ENCODE measurements at places on chromosomes 6 and 20. TPM values are rescaled to one million over a fixed set of nuclear protein-coding genes. Genes with fewer than 3 reads are reported as not detected.
A peak's percentile ranks its signal among the peaks of the same experiment; 100 is the strongest.

HSP90AB1 gene
- total RNA-seq, result 732 TPM

F13A1 gene
- not detected for total RNA-seq

ZNF341 gene
- 2.3 TPM for total RNA-seq

KCNQ5 gene
- 10.8 TPM for total RNA-seq

NRN1 gene
- total RNA-seq, result 78.5 TPM

TSBP1 gene
- not detected for total RNA-seq

TPD52L2 gene
- 198 TPM for total RNA-seq

HLA-DQA1 gene
- not detected for total RNA-seq

BPIFB4 gene
- total RNA-seq, result not detected

GRM1 gene
- not detected for total RNA-seq

DNA sequence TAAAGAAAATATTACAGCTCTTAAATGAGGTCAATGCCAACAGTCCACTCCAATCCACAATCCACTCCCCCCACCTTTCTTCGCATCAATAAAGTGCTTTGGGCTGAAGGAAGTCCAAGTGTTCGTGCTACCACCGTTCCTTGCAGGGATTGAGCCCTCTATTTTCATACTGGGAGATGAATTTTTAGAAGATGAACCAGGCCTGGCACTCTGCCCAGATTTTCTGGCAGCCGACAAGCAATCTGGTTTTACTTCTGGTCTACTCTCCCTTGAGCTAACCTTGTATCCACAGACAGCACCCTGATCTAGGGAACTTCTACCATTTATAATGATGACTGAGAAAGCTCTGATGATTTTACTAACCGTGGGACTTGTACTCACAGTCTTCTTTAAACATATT, 72.3 kb downstream of the BTBD9 start:
- peak; percentile 87 for DNase-seq

GRCh38 chr6:74658391-74658790, 547.5 kb downstream of the COL12A1 start:
- DNase-seq, result peak; percentile 41

DNA sequence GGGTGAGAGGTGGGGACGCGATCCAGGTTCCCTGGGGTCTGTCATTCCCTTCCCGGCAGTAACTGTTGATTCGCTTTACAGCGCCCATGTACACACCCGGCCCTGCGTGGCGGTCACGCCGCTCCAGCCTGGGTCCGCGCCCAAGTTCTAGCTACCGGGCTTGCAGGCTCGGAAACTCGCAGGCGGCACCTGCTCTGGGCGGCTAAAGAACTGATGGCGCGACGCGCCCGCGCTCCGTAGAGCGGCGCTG, 1.4 kb upstream of the POU3F2 start:
- DNase-seq, result peak; percentile 63

DNA sequence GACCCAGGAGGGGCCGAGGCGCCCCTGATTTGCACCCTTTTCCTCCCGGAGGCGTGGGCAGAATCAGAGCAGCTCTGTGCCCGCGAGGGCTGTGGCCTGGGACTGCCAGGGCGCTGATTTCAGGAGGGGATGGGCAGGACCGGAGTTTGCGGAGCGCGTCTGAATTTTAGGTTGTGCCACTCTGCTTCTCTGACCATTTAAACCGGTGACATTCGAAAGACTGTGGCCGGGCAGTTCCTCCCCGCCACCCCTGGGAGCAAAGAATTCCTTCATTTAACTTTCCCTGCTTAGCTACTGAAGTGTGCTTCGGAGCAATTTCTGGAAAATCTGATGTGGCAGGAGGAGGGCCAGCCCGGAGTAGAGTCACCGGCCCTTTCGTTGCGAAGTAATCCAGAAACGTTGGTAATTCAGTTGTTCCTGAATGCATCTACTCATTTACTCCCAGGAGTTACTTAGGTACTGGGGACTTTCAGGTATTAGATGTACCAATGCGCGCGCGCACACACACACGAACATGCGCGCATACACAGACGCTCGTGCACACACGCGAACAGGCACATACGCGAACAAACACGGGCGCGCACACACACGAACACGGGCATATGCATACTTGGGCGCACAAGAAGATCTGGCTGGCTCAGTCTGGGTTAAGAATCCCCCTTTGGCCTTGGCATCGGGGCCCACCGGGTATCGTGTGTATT, 568 bp downstream of the CCDC170 start:
- peak; percentile 77 for DNase-seq

DNA sequence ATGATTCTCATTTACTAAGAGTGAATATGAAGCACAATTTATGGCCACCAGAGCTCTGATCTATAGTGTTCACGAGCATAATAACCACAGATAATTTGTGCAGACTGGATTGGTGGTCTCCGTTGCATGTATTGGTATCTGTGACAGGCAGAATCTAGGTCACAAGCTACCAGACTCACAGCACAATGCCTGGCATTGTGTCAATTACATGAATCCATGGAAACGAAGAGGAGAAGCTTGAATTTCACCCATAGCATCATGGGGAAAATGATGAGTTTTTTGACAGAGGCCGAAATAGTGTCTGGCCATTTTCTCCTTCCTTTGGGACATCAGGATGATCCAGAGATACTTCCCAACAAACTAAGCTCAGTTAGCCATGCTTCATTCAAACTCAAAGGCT, 52.3 kb upstream of the TMEM170B start:
- DNase-seq, result no peak

DNA sequence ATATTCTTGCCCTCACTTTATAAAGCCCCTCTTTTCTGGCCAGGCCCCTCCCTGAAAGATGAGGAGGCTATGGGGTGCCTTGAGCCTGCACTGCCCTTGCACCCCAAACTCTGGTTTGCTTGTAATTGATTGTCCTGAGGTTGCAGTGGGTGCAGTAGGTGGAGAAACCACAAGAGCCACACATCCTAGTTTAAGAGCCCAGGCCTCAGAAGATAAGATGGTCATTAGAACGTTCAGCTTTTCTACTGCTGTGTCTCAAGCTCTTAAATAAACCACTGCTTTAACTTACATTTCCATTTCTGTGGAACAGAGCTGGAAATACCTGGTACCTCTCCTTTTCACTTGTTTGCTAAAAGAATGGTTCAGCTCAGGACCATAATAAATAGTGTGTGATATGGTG, 9.0 kb downstream of the MRAP2 start:
- DNase-seq, result no peak

GRCh38 chr6:75600768-75601167, 912 bp upstream of the SENP6 start:
- peak; percentile 29 for DNase-seq

DNA sequence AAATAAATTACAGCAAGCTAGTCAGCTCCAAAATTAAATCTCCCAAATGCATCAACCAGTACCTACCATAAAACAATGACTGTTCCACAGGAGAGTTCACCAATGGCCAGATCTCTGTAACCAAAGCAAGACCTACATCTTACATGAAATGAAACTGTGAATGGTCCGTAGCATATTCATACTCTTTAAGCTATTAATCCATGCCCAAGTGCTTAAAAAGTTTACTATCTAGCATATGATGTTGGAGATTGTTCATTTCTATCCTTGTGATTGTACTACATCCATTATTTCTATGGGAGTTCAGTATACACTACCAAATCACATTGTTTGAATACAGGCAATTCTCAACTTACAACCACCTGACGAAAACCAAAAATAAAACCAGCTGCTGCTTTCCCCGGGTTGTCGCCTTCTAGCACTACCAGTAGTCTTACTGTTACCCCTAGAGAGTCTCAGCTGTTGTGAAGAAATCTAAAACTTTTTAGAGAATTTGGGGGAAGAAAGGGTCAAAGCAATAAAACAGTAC, 38.0 kb downstream of the HIVEP2 start:
- DNase-seq, result no peak

DNA sequence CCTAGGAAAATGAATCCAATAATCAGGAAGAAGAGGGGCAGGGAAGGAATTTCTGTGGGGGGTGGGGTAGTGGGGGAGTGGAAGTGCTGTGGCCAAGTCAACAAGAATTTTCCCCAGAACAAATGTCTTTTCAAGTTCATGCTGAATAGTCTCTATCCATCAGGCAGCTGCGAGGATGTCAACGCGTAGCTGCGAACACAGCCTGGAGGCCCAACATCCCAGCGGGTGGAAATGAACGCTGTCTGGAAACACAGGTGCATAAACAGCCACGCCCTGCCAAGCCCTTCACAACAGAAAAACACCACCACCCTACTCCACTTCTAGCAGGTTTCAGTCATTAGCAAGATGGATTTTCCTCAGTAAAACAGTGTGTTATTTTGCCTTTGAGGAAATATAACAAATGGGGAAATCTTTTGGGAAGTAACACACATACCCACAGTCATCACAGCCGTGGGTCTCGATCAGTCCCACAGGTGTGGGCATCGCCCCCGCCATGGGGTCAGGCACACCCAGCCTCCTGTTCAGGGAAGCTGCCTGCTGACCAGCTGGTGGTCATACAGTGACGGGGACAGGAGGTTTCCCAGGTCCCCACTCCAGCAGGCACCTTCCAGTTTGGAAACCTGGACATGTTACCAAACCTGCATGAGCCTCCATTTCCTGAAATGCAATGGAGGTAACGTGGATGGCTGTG, 112.1 kb upstream of the THBS2 start:
- DNase-seq, result no peak
